ENCODE measurements at places on chromosomes 11 and 22. TPM values are rescaled to one million over a fixed set of nuclear protein-coding genes. Genes with fewer than 3 reads are reported as not detected.

The PRG3 gene
- not detected for total RNA-seq

The ETS1 gene
- 456 TPM for total RNA-seq

- no peaks in the 10 kb centered on the region for H3K4me1 ChIP-seq
- H3K27ac ChIP-seq: no peak overlapping the region
- no peaks in the 10 kb centered on the region for H3K36me3 ChIP-seq
- H3K27me3 ChIP-seq: peaks cover 2% of the 10 kb centered on the region
- no peak overlapping the region for H3K4me3 ChIP-seq
Measured at GRCh38 chr11:19525276-19525675, 187.4 kb upstream of the NAV2 start.

- H3K36me3 ChIP-seq: no peaks in the 10 kb centered on the region
- H3K4me1 ChIP-seq: no peaks in the 10 kb centered on the region
- no peaks in the 10 kb centered on the region for H3K27me3 ChIP-seq
- H3K4me3 ChIP-seq: no peak overlapping the region
- DNase-seq: no peak
Measured at GRCh38 chr22:48318575-48319320, 1508.9 kb downstream of the BRD1 start.

DNA sequence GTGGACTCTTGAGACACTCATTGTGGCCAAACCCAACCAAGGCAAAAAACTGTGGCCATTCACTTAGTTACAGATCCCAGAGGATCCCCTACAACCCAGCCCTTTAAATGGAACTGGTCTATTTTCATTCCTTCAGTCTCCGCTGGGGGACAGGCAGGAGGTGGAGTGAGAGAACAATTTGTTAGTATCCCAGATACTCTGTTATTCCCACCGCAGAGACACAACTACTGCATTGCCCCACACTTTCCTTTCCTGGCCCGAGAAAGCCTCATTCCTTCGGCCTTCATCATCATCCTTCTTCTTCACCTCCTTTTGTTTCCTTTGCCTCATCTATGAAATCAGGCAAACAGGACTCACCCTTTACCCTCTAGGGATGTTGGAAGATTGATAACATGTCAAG is 191.1 kb downstream of the NTM start:
- no peaks in the 10 kb centered on the region for H3K36me3 ChIP-seq
- H3K4me1 ChIP-seq: no peaks in the 10 kb centered on the region
- no peak overlapping the region for H3K27ac ChIP-seq
- H3K27me3 ChIP-seq: no peaks in the 10 kb centered on the region

GRCh38 chr11:125591649-125592304 is 875 bp upstream of the STT3A start:
- DNase-seq: peak; percentile 54
- peaks cover 33% of the 10 kb centered on the region for H3K4me1 ChIP-seq
- peak overlapping the region; percentile 96 for H3K27ac ChIP-seq
- H3K36me3 ChIP-seq: peaks cover 21% of the 10 kb centered on the region
- H3K4me3 ChIP-seq: peak overlapping the region; percentile 93

Measured in activated CD8-positive, alpha-beta T cell treated with anti-CD3 and anti-CD28 coated beads, Interleukin-2, amount 10 ng/mL, durations not matched to agents 7 days and 5 days (primary cell).